Iris pigment epithelial cell (primary cell): ENCODE measurements at places on chromosomes 7 and 10.
A peak's percentile ranks its signal among the peaks of the same experiment; 100 is the strongest.

GRCh38 chr7:23234569-23235296 lies 11.8 kb upstream of the GPNMB start:
- DNase-seq: peak; percentile 9

DNA sequence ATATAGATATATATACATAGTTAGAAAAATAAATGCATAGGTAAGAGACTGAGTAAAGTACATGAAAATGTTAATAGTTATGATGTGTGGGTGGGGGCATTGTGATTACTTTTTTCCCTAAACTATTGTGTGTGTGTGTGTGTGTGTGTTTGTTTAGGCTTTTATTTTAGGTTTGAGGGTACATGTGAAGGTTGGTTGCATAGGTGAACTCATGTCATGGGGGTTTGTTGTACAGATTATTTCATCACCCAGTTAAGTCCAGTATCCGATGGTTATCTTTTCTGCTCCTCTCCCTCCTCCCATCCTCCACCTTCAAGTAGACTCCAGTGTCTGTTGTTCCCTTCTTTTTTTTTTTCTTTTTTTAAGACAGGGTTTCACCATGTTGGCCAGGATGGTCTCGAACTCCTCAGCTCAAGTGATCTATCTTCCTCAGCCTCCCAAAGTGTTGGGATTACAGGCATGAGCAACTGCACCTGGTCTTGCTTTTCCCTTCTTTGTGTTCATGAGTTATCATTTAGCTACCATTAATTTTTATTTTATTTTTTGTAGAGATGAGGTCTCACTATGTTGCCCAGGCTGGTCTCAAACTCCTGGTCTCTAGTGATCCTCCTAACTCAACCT lies 1.9 kb upstream of the RUFY2 start:
- no peak for DNase-seq

DNA sequence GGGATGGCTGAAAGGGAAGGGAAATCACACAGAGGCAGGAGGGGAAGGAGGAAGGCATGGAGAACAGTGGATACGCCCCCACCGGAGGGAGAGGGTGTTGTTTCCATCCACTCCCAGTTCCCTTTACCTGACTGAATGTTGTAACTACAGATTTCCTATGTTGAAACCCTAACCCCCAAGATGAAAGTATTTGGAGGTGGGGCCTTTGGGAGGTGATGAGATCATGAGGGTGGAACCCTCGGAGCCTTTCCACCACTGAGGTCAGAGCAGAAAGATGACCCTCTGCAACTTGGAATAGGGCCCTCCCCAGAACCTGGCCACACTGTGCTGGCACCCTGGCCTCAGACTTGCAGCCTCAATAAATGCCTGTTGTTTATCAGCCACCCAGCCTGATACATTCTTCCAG lies 48.6 kb upstream of the CNPY1 start:
- DNase-seq: no peak

- no peak for DNase-seq
Observed at GRCh38 chr7:38393874-38394273, 120.4 kb upstream of the TARP start.

DNA sequence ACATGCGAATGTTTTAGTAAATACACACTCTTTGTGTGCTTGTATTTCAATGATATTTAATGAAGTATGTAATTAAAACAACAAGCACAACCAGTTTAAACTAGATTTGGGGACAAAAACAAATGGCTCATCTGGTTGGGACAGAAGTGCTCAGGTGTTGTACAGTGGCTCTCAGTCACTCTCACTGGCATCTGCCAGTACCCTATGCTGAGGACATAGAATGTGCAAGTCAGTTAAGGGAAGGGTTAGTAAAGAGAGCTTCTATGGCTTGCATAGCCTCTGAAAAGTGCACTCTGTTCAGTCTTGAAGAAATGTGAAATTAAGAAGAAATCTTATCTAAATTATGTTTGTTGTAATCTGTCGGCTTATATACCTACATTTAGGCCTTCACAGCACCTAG lies 183.0 kb downstream of the LRRC4 start:
- no peak for DNase-seq
